ENCODE measurements at places on chromosomes 2 and 18.

DNA sequence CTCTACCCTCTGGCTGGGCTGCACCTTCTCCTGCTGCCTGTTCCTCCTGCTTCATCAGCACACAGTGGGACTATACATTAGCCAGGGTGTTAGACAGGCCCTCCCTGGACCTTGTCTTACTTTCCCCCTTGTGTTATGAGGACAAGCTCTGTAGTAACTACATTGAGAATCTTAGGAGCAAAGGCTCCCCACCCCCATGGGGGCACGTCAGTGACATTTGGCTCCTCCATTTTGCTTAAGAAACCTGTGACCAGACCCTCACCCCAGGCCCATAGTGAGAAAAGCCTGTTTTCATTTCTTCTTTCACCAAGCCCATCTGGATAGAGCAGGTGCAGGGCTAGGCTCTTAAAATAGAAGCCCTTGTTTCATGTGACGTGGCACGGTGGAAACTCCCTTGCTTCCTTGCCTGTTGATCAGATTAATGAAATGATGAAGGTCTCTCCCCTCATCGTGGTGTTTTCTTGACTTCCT lies 146.7 kb downstream of the RPIA start:
- no peak for DNase-seq
- no peaks in the 10 kb centered on the region for H3K27me3 ChIP-seq
- H3K36me3 ChIP-seq, result no peaks in the 10 kb centered on the region
- no peak overlapping the region for H3K27ac ChIP-seq

- peaks cover 3% of the 10 kb centered on the region for H3K4me1 ChIP-seq
- H3K27me3 ChIP-seq, result peaks cover 5% of the 10 kb centered on the region
- no peak for DNase-seq
- no peaks in the 10 kb centered on the region for H3K36me3 ChIP-seq
- H3K27ac ChIP-seq, result no peak overlapping the region
Measured at GRCh38 chr18:11808001-11808855, 43.0 kb upstream of the CHMP1B start.

- no peaks in the 10 kb centered on the region for H3K36me3 ChIP-seq
- H3K4me3 ChIP-seq, result no peak overlapping the region
- H3K27ac ChIP-seq, result no peak overlapping the region
- H3K4me1 ChIP-seq, result no peaks in the 10 kb centered on the region
- H3K27me3 ChIP-seq, result peaks cover 2% of the 10 kb centered on the region
Measured at GRCh38 chr2:175879679-175880078, 122.4 kb downstream of the LNPK start.

- no peak for DNase-seq
- peaks cover 8% of the 10 kb centered on the region for H3K27me3 ChIP-seq
- peaks cover 10% of the 10 kb centered on the region for H3K4me1 ChIP-seq
- no peaks in the 10 kb centered on the region for H3K36me3 ChIP-seq
- no peak overlapping the region for H3K4me3 ChIP-seq
- no peak overlapping the region for H3K27ac ChIP-seq
Measured at GRCh38 chr2:287471-287885, 413 bp downstream of the ALKAL2 start.
